ENCODE measurements at places on chromosomes 2 and 18.

DNA sequence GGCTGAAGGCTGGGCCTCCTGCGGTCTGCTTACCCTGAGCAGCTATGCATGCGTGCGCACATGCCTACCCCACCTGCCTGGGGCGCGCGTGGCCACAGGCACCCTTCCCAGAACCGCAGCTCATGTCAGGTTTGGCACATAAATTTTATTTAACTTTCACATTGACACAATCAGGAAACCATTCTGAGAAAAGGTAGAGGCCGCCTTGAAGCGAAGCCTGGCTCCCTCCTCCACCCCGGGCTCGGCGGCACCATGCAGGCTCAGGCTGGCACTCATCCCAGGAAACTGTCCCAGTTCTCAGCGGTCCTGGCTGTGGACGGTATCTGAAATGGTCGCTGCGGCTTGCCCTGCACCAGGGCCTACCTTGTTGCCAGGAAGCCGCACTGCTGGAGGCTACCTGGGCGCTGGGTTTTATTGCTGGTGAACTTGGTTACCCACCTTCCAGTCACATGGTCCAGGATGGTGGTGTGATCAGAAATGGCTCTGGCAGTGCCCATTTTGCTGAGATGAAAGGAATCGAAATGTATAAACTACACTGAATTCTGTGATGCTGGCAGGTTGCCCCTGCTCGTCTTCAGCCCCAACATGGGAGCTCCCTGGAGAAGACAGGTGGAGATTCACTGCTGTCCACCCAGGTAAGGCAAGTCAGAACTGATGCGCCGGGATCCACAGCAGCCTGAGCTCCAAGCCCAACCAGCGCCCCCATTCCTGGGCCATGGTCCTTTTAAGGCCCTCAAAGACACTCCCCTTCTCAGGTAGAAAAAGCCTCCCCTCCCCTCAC is 25.5 kb downstream of the CHST10 start:
- no peak for DNase-seq

GRCh38 chr2:39736640-39737039 is 42.4 kb downstream of the THUMPD2 start:
- DNase-seq, result no peak

- no peak for DNase-seq
These were observed 37.4 kb downstream of the MEIS1 start for GRCh38 chr2:66472225-66472843.

DNA sequence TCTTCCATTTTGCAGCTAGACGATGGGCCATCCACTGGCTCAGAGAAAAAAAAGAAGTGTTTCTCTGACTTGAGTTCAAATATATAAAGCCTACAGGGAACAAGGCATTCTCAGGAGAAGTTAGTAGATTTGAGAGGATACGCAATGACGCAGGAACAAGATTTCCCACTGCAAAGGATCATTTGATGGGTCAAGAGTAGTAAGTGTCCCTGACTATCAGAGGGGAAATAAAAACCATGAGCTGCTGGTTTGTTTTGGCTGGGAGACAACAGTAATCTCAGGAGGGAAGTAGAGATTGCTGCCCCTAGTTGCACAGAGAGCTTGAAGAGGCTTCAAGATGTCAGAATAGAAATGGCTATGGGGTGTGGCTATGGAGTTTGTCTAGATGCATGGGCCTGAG is 22.3 kb upstream of the MYO1B start:
- DNase-seq, result no peak

- DNase-seq, result no peak
These were observed 4.3 kb downstream of the IGFBP5 start for GRCh38 chr2:216690853-216691741.

- no peak for DNase-seq
These were observed 35.2 kb downstream of the LRP1B start for GRCh38 chr2:142095647-142096046.

GRCh38 chr18:72830109-72830508 is 37.7 kb downstream of the NETO1 start:
- no peak for DNase-seq

DNA sequence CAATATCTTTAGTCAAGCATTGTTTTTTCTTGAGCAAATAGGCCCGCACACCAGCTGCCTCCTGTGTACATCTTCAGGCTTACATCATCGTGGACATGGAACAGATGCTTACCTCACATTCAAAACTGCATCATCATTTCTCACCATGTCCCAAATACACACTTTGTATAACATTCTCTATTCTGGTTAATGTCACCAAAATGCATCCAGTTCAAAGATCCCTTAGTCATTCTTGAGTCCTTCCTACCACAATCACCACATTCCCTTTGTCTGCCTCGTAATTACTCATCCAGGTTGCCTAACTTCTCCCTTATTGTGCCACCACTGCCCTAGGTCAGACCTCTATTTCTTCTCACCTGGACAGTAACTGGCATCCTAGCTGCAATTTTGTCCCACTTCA is 373.7 kb upstream of the GALNT5 start:
- DNase-seq, result no peak

DNA sequence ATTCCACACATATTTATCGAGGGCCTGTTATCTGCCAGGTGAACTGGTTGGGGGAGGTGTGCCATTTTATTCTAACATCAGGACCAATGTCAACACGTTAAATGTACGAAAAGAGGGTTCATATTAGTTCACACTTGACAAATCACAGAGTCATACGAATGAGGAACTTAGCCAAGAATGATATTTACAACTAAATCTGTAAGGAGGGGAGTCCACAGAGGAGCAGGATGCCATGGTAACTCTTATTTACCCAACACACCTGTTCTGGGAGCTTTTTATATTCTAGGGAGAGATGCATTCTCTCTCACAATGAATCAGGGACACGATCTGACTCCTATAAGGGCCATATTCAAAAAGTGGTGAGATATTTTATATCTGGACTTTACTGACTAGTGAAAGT is 144.1 kb downstream of the CDC42EP3 start:
- DNase-seq, result no peak

DNA sequence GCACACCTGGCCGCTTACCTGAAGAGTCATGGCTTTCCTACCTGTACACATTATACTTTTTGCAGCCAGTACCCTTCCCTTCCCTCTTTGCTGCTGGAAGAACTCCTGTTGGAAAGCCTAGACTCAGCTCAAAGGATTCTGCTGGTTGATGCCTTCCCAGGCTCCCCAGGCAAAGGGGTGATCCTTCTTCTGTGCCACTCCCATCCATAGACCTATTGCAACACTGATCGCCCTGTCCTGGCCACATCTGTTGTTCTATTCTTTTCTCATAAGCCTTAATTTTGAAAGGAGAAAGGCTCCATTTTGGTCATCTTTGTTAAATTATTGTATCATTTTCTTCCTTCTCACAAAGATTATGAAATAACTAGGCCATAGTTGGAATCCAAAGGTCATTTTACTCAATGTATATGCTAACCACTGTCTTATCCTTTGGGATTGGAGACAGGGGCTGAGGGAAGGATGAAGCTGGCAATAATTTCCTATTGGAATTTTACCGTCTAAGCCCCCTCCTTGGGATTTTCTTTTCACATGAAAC is 3.4 kb upstream of the PRKCE start:
- no peak for DNase-seq

- no peak for DNase-seq
These were observed 9.2 kb upstream of the D2HGDH start for GRCh38 chr2:241724975-241725870.

GRCh38 chr2:51014759-51015158 is 17.2 kb downstream of the NRXN1 start:
- no peak for DNase-seq

DNA sequence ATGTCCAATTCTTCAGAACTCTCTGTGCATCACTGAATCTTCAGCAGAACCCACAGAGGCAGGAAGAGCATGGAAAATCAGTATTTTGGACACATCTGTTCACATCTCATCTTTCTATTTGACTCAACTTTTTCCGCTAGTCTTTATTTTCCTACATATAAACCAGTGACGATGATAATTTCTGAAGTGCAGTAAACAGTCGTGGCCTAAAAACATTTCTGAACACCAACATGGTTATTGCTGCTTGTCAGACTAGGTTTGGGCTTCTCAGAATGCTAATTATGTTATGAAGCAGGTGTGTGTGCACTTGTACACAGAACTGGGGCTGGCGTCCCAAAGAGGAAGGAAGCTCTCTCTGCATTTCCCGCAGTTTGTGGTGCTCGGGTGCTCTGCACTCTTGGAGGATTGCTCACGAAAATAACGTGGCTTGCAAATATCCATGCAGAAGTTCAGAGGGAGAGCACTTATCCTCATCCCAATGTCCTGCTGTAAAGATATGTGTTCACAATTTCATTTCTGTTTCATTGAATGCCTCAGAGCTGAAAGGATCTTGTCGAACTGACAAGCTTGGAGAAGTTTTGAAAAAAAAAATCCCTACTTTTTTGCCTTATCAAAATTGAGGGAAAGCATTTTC is 50.8 kb downstream of the EDAR start:
- no peak for DNase-seq

GRCh38 chr2:64594226-64594989 is 59.3 kb downstream of the SERTAD2 start:
- DNase-seq, result no peak

DNA sequence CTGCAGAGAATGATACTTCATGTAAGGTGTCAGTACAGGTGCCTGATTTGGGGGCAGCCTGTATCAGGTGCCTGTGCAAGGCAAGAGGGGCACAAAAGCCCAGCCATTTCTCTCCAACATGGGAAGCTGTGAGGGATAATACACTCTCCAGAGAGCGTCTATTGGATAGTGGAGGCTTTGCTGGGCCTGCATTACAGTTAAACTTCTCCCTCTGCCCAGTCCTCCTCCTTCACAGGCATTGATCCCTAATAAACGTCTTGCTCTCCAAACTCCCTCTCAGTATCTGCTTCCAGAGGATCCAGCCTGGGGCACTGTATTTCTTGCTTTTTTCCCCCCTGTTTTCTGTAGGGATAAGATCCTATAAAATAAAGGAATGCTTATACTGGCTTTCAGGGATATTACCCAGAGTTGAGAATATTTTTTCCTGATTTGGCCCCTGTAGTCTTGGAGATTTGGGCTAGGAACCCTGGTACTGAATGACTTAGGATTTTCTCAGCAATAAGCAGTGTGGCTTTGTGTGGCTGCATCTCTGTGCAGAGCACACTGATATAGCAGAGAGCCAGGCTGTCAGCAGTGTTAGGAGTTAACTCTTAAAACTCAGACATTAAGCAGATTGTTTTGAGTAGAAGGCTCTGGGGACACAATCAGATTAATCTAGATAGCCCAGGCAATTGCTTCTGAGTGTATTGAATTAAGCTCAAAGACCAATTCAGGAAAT is 330.6 kb downstream of the CYRIA start:
- no peak for DNase-seq

- DNase-seq, result no peak
These were observed 52.1 kb downstream of the FMNL2 start for GRCh38 chr2:152387041-152387440.

DNA sequence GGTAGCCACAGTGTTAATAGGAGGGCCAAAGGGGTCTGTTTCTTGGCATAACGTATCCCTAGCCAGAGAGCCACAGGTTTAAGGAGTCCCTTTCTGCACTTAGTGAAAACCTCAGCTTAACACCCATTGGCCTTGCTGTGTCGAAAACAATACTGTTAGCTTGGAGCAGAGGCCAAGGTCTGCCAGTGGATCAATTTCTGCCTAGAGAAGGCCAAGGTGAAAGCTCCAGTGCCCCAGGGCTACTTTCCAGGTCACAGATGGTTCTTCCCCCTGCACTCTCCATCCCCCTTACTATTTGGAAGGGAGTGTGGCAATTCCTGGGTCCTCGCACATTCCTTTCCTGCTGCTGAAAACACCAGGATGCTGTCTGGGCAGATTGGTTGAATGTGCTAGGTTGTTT is 74.8 kb upstream of the TNP1 start:
- DNase-seq, result no peak

DNA sequence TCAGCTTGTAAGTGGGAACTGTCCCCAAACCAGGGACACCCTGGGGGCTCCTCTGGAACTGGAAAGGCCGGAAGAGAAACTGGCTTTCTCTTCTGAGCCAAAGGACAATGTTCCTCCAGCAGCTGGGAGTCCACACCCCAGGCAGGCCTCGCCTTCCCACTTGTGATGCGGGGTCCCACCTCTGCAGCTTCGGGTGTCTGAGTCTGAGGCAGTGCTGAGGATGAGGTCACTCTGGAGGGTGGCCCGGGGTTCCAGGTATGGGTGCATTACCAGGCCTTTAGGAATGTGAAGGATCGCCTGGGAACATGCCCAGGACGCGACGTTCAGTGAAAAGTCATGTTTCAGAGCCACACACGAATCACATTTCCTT is 18.2 kb upstream of the BOK start:
- no peak for DNase-seq

- no peak for DNase-seq
These were observed 32.0 kb upstream of the CAB39 start for GRCh38 chr2:230680463-230681170.

DNA sequence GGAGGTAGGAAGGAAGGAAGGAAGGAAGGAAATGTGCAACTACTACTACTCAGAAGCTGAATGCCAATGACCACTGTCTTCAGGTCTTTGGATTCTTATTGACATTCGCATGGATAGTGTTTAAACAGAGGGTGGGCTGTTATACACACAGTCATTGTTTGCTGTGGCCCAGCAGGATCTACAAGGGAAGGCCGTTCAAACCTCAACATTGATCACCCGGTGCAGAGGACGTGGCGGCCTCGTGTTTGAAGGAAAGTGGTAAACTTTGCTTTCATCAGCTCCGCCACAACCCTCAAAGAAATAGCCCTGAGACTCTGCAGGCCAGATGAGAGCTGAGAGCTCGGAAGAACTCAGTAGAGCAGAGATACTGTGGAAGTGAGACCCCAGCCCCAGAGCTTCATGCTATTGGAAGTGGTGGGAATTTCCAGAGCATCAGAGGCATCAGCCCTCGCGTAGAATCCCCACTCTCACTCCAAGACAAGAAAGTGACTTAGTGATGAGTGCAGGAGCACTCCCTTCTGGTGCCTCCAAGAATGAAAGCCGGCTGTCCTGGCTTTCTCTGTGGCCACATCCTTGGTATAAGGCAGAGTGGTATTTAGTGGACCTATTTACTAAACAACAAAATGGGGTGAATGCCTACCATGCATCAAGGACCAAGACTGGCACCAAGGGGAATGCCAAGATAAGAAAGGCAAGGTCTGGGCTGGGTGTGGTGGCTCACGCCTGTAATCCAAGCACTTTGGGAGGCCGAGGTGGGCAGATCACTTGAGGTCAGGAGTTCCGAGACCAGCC is 10.1 kb upstream of the ROCK2 start:
- DNase-seq, result no peak

- DNase-seq, result no peak
These were observed 122.7 kb upstream of the SMAD7 start for GRCh38 chr18:49073437-49073836.

- no peak for DNase-seq
These were observed 6.2 kb downstream of the IMPA2 start for GRCh38 chr18:11987527-11987926.

GRCh38 chr2:68377137-68377780 is 12.2 kb downstream of the PLEK start:
- DNase-seq, result no peak

DNA sequence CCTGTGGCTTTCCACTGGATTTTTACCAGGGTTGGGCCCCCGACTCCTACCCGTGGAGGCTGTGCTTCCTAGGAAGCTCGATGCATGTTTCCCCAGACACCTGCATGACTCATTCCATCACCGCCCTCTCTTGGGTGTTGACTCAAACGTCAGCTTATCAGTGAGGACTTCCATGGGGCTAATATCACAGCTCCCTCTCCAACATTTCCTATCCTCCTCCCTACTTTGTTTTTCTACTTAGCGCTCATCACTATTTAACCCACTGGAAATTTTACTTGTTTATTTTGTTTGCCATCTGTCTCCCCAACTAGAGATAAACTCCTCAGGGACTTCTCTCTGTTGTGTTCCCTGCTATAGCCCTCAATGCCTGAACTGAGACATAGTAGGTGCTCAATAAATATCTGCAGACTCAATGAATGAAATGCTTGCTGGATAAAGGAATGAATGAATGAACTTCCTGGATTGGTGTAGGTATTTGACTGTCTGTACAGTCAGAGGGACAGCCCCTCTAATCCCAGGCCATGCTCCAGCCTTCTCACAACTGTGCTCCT is 89.7 kb upstream of the MSH2 start:
- no peak for DNase-seq
